ENCODE measurements at places on chromosomes 12 and 14. TPM values are rescaled to one million over a fixed set of nuclear protein-coding genes. Genes with fewer than 3 reads are reported as not detected.

The TMEM260 gene
- total RNA-seq = 18.4 TPM

The NELL2 gene
- 3.6 TPM for total RNA-seq

The RNF31 gene
- 83.1 TPM for total RNA-seq

DNA sequence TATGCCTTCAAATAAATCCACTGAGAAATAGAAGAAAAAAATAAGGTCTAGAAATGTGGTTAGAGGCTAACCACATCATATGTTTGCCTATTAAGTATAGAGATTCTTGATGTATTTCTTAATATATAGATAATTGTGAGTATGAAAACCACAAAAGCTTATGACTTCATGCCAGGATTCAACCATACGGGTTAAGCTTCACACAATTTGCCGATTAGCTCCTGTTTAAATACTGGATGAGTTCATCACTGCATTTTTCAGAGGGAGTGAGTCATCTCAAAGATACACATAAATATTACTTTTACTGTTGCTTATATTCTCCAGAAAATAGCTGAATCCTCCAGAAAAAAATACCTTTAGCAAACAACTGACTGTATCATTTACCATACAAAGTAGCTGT, 79.6 kb downstream of the RPL10L start:
- no peak overlapping the region for H3K4me3 ChIP-seq
- no peaks in the 10 kb centered on the region for H3K27me3 ChIP-seq
- H3K36me3 ChIP-seq = no peaks in the 10 kb centered on the region
- no peak overlapping the region for H3K27ac ChIP-seq
- H3K4me1 ChIP-seq = no peaks in the 10 kb centered on the region

- H3K4me3 ChIP-seq = no peak overlapping the region
- peak; percentile 39 for DNase-seq
- H3K27ac ChIP-seq = no peak overlapping the region
- H3K36me3 ChIP-seq = no peaks in the 10 kb centered on the region
- peaks cover 9% of the 10 kb centered on the region for H3K4me1 ChIP-seq
- no peaks in the 10 kb centered on the region for H3K27me3 ChIP-seq
Observed at GRCh38 chr12:96233939-96234461, 39.8 kb downstream of the ELK3 start.

GRCh38 chr12:51864833-51865670, 16.5 kb upstream of the FIGNL2 start:
- peaks cover 20% of the 10 kb centered on the region for H3K4me1 ChIP-seq
- no peak overlapping the region for H3K27ac ChIP-seq
- no peak for DNase-seq
- H3K27me3 ChIP-seq = no peaks in the 10 kb centered on the region
- no peaks in the 10 kb centered on the region for H3K36me3 ChIP-seq
